ENCODE measurements at places on chromosomes 5 and 9. TPM values are rescaled to one million over a fixed set of nuclear protein-coding genes. Genes with fewer than 3 reads are reported as not detected.

DNA sequence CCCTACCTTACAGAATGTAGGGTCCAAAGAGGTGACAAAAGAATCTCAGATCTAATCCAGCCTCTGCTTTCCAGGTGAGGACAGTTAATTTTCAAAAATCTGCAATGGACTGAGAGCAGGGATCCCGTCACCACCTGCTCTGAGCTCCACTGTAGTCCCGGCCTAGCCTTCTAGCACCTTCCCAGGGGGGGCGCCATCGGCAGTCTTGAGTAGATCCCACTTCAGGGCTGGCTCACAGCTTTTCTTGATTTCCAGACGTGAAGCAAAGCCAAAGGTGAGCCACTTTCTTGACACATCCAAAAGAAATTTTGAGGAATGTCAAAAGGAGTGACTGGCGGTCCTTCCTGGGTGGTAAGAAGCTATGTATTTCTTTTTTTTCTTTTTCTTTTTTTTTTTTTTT, 114.1 kb downstream of the SYK start:
- DNase-seq: no peak

- no peak for DNase-seq
These were observed 122.9 kb downstream of the CDC42SE2 start for GRCh38 chr5:131386779-131387178.

GRCh38 chr9:92986176-92987119, 39.1 kb downstream of the FGD3 start:
- no peak for DNase-seq

DNA sequence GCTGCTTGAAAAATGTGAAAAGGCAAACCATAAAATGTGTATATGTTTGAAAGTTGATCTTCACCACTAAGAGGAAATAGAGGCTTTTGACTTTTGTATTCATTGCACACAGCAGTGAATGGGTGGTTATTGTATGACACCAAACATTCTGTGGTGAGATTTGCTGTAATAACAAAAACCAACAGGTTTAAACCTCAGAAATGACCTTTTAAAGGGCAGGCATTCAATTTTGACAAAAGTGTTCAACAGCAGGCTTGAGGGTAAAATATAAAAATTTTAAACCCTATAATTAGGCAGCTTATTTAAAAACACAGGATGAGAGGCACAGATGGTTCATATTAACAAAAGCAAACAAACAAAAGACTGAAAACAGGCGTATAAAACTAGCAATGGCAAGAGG, 128.1 kb upstream of the NUDT12 start:
- no peak for DNase-seq

DNA sequence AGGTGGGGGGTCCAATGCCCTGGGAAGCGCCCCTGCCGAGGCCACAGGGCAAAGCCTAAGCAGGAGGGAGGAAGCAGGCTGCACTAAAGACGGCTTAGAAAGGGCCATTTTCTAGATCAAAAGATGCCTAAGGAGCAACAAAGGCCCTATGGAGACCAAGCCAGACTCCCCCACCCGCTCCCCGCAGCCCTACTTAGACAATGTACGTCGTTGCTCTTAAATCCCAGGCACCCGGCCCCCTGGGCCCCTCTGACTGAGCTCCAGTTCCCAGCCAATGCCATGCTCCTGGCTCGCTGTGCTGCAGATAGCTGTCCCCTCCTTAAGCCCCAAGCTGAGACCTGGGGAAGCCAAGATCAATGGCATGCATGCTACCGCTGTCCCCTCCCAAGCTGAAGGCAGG, 10.3 kb downstream of the IPPK start:
- no peak for DNase-seq

DNA sequence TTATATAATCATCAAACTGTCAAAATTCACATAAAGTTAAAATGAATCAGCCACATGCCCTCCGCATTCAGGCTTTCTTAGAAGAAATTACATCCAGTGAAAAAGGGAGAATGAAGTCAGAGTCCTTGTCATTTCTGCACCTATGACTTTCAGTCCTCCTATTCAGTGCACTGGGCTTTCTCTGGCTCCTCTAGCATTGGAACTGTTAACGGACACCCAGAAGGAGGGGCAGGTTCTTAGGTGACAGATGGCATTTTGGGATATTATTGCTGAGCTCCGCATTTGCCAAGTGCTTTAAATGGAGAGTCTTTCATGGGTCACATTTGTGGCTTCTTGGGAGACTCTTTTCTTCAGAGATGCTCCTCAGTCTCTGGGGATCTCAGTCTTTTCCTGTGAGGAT, 40.0 kb downstream of the ADAMTS19 start:
- no peak for DNase-seq

DNA sequence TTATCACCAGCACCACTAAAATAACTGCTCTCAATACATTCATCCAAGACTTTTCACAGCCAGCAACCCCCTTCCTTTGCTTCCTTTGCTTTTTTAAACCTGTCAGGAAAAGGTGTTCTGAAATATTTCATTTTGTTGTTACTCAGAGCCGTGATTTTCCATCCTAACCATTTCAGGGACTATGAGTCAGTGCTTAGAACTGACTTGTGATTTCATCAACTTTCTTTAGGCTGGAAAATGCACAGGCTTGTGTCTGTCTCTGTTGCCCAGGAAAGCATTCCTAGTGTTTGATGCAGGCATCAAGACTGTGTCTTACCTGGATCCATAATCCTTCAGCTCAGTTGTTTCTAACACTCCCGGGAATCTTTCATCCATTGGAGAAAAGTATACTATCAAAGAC, 805.6 kb downstream of the BRINP1 start:
- no peak for DNase-seq

DNA sequence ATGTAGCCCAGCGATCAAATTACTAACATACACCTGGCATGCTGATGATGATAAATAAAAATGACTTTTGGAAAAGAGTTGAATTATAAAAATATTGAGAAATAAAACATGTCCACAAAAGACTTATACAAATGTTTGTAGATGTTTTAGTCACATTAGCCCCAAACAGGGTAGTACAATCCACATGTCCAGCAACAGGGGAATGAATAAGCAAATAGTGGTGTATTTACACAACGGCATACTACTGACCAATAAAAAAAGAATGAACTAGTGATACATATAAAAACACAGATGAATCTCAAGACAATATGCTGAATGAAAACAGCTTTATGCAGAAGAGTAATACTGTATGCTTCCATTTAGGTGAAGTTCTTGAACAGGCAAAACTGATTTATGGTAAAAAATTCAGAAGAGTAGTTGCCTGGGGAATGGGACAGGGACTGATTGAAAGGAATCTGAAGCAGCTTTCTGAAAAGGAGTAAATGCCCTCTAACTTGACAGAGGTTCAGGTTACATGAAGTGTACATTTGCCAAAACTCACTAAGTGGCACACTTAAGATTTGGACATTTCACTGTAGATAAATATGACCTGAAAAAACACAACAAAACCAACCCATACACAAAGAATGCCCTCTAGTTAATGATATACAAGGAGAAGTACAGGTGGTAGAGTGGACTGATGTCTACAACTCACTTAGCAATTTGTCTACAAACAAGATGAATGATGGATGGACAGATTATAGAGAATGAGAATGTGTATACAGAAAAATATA, 35.4 kb downstream of the ACTL7A start:
- no peak for DNase-seq

- DNase-seq: no peak
These were observed 15.0 kb downstream of the DOCK2 start for GRCh38 chr5:169652057-169652456.

DNA sequence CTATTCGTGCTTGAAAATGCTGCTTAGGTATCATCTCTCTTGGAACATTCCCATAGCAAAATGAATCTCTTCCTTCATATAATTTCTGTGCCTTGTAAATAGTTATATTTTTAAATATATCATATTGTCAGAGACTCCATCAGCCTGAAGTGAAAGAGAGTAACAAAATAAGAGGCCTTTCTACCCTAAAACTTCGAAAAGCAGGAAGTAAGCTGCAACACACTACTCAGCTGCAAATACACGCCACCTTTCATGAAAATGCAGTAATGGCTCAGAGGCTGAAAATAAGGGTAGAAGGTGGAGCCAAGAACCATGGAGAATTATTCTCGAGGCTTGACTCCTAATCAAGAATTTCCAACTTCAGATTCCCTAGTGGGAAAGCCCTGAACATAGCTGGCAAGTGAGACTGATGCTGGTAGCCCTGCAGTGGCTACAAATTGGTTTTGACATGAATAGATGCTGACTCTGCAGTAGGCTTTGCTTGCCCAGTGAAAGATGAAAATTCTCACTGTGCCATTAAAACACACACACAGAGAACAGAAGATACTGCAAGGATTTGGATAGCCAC, 30.2 kb upstream of the PTGER4 start:
- no peak for DNase-seq

- no peak for DNase-seq
These were observed 530.1 kb upstream of the DMAC1 start for GRCh38 chr9:8329561-8330283.

- DNase-seq: no peak
These were observed 24.9 kb downstream of the TENT2 start for GRCh38 chr5:79636981-79637733.

- no peak for DNase-seq
These were observed 46.3 kb downstream of the NNT start for GRCh38 chr5:43649256-43649655.

DNA sequence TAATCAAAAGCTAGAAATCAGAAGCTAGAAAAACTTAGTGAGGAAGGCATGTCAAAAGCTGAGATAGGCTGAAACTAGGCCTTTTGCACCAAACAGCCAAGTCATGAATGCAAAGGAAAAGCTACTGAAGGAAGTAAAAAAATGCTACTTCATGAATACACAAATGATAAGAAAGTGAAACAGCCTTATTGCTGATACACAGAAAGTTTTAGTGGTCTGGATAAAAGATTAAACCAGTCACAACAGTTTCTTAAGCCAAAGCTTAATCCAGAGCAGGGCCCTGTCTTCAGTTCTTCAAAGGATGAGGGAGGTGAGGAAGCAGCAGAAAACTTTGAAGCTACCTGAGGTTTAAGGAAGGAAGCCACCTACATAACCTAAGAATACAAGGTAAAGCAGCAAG, 102.5 kb upstream of the SH3GL2 start:
- no peak for DNase-seq

GRCh38 chr5:821504-821903, 29.3 kb downstream of the ZDHHC11 start:
- no peak for DNase-seq

DNA sequence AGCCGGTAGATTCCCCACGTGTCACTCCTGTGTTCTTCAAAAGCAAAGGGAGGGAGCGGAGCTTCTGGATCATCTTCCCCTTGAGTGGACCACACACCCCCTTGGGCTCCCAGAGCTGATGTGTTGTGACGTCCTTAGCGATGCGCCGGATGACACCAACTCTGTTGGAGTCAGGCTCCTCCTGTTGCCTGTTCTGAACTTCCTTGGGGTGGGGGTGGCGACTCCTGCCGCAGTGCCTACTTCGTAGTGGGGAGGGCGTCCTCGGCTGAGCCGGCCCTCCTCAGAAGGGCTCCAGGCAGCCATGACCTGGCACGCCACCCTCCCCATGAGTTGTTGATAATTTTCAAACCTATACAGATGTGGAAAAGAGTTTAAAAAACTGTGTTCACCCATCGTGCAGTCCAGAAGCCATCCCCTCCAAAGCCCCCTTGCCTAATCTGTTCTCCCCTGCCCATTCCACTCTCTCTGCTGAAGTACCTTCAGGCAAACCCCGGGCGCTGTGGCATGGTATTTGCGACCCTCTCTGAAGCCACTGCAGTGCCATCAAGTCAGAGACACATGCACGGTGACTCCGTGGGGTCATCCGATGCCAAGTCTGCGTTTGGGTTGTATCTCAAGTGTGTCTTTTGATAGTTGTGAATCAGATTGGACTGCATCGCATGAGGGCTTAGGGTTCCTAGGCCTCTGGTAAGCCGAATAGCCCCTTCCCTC, 16.7 kb downstream of the EXOC3 start:
- no peak for DNase-seq

GRCh38 chr9:136418182-136419091, 8.0 kb downstream of the PMPCA start:
- no peak for DNase-seq

GRCh38 chr5:53071738-53072137, 37.8 kb downstream of the MOCS2 start:
- no peak for DNase-seq

GRCh38 chr5:84487963-84488362, 103.3 kb upstream of the EDIL3 start:
- DNase-seq: no peak

DNA sequence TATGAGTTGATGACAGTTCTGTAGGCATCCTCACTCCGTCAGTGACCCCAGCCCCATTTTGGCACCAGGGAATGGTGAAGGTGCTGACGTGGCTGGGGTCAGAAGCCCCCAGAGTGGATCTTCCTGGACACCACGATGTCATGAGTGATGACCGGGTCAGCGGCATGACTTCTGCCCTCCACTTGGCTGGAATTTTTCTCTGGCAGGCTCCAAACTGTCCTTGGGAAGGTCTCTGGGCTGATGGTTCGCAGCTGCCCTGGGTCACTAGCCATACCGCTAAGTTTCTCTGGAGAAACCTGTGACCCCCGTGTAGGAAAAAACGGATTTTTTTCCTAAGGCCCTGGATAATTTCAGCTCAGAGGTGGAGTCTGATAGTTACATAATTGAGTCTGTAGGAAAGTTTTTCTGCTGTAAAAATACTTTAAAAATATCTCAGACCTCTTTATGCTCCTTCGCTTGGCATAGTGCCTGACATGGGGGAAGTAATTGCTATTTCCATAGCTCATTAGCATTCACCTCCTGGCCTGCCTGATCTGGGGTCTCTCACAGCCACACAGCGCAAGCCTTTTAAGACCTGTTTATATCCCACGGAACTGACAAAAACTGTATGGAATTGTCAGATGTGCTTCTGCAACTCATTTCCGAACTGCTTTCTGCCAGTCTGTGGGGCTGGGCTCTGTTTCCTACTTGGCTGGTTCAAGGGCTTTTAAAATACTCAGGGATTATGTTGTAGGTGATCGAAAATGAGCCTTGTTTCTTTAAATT, 69.2 kb downstream of the ANGPTL2 start:
- DNase-seq: no peak

GRCh38 chr5:146909255-146910068, 30.9 kb upstream of the PPP2R2B start:
- DNase-seq: no peak

DNA sequence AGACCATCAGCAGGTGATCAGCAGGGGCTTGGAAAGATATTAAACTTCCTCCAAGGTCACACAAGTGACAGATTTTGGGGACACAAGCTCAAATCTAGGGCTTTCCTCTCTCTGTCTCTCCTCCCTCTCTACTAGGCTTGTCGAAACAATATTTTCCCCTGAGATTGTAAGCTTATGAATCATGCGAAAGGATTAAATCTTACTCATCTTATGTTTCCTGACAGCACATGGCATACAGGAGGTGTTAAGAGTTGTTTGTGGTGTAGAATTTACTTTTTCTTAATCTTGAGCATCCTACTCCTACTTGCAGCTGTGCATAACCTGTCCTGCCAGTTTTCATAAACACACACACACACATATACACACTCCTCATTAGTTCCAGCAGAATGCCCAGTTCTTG, 186.3 kb downstream of the MARCHF11 start:
- DNase-seq: no peak

GRCh38 chr5:100676817-100677631, 141.8 kb downstream of the FAM174A start:
- no peak for DNase-seq

PFN3 gene
- polyA plus RNA-seq: not detected

FBXW2 gene
- 29.3 TPM for polyA plus RNA-seq

QRFP gene
- polyA plus RNA-seq: 0.15 TPM

GFPT2 gene
- 28.0 TPM for polyA plus RNA-seq

IFNK gene
- polyA plus RNA-seq: not detected

TCF7 gene
- polyA plus RNA-seq: 3.9 TPM

OR1J2 gene
- not detected for polyA plus RNA-seq

STXBP1 gene
- 28.9 TPM for polyA plus RNA-seq

PPP3R2 gene
- not detected for polyA plus RNA-seq

All from urinary bladder (tissue), 4 donors.